Stimulated activated CD8-positive, alpha-beta memory T cell treated with anti-CD3 and anti-CD28 coated beads, Interleukin-7, amount 100 ng/mL, for 48 hours (primary cell): ENCODE measurements at places on chromosomes 5 and 9.
A peak's percentile ranks its signal among the peaks of the same experiment; 100 is the strongest.

- DNase-seq, result no peak
These were observed 20.2 kb upstream of the GLIS3 start for GRCh38 chr9:4320021-4320420.

DNA sequence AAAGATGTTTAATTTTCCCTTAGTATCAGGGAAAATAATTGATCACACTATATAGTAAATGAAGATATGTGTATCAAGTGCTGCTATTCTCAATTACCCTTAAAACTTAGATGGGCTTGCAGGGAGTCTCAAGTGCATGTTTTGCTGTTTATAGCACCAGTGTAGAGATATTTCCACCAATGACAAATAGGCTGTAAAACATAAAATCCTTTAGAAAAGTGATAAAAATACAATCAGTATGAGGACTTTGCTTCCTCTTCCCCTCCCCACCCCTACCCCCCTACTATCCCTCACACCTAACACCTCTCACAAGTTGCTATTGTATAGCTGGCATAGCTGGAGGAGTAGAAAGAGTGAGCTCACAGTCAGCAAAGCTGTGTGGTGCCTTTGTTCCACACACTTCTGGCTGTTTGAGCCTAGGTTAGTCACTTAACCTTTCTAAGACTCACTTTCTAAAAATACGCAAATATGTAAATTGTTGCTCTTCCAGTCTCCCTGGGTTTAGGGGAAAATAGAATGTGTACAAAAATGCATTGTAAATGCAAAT lies 93.1 kb downstream of the PDE4D start:
- DNase-seq, result no peak

- no peak for DNase-seq
These were observed 229.8 kb downstream of the FANCC start for GRCh38 chr9:95087659-95088242.

- peak; percentile 16 for DNase-seq
These were observed 536 bp downstream of the FEM1C start for GRCh38 chr5:115544043-115544435.

GRCh38 chr5:165569551-165569950 lies 2064.1 kb downstream of the MAT2B start:
- no peak for DNase-seq
